Endothelial cell of umbilical vein (primary cell): ENCODE measurements at places on chromosomes 1 and 21. TPM values are rescaled to one million over a fixed set of nuclear protein-coding genes. Genes with fewer than 3 reads are reported as not detected.

The TEDDM1 gene
- polyA plus RNA-seq: not detected in 2 replicates

The OR10Z1 gene
- polyA plus RNA-seq: not detected in 2 replicates

The DNTTIP2 gene
- 3.9 and 8.0 TPM in 2 replicates for polyA plus RNA-seq

The ACKR1 gene
- polyA plus RNA-seq: 1.3 and 1.4 TPM in 2 replicates

The TARBP1 gene
- polyA plus RNA-seq: 17.3 and 20.4 TPM in 2 replicates

The OR2T33 gene
- not detected in 2 replicates for polyA plus RNA-seq

The KCNQ4 gene
- 0.06 TPM in 2 replicates for polyA plus RNA-seq

The EVA1C gene
- 22.8 and 29.8 TPM in 2 replicates for polyA plus RNA-seq

The EPHB2 gene
- polyA plus RNA-seq: 46.0 and 50.8 TPM in 2 replicates

The TMIGD3 gene
- 0.07 and 0.24 TPM in 2 replicates for polyA plus RNA-seq

The GPR25 gene
- polyA plus RNA-seq: not detected in 2 replicates

The FAM78B gene
- polyA plus RNA-seq: 0.02 and 0.10 TPM in 2 replicates

The ABCA4 gene
- 2.3 and 2.5 TPM in 2 replicates for polyA plus RNA-seq

The PYHIN1 gene
- not detected in 2 replicates for polyA plus RNA-seq

The SGIP1 gene
- 30.4 and 30.9 TPM in 2 replicates for polyA plus RNA-seq

The C1QTNF12 gene
- polyA plus RNA-seq: 0.67 and 1.0 TPM in 2 replicates

The AMY2B gene
- 0.53 and 1.0 TPM in 2 replicates for polyA plus RNA-seq

- no peak for DNase-seq
Measured at GRCh38 chr1:96060621-96061020, 661.0 kb upstream of the PTBP2 start.

DNA sequence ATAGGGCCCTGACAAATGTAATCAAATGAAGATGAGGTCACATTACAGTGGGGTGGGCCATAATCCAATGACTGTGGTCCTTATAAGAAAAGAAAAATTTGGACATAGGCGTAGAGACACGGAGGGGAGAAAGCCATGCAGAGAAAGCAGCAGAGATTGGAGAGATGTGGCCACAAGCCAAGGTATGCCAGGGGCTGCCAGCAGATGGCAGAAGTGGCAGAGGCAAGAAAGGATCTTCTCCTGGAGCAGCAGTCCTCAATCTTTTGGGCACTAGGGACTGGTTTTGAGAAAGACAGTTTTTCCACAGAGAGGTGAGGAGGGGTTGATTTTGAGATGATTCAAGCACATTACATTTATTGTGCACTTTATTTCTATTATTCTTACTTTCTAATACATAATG, 355.1 kb downstream of the NPHP4 start:
- DNase-seq: no peak

DNA sequence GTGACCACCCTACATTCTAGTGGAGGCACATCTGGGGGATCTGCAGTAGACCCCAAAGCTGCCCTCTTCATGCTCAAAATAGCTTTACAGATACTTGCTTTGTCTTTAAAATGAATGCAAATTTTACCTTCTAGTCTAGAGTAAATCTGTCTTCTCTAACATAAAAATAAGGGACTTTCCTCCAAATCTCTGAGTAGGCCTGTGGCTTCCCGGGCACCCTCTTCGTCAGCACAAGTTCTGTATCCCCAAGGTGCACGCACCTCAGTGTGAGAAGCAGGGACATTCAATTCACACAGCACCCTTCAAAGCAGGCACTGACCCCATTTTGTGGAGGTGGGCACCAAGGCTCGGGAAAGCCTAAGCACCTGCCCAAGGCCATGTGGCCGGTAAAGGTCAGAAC, 19.0 kb downstream of the MEF2D start:
- no peak for DNase-seq

GRCh38 chr21:42461185-42461520, 34.9 kb downstream of the RSPH1 start:
- DNase-seq: no peak

GRCh38 chr1:212007886-212008285, 27.5 kb downstream of the INTS7 start:
- DNase-seq: no peak

- peak; percentile 24 for DNase-seq
Measured at GRCh38 chr1:215523906-215524305, 43.2 kb upstream of the KCTD3 start.

DNA sequence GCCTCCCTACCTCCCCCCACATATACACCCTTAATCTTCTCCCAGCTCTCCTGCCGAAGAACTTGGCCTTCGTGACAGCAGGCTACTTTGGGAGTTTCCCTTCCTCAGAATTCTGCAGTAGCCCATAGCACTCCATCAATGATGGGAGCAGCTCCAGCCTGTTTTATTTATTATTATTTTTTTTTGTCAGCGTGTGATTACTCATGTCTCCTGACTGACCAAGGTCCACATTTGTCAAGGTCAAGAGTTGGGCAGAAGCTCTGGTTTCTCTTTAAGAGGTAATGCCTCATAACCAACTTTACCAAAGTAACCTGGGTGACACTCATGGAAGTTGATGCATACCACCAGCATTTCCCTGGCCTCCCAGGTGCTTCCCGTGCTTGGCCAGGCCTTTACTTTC, 125.4 kb downstream of the ZZZ3 start:
- no peak for DNase-seq

- no peak for DNase-seq
Measured at GRCh38 chr1:81114191-81114590, 686.5 kb upstream of the ADGRL2 start.

DNA sequence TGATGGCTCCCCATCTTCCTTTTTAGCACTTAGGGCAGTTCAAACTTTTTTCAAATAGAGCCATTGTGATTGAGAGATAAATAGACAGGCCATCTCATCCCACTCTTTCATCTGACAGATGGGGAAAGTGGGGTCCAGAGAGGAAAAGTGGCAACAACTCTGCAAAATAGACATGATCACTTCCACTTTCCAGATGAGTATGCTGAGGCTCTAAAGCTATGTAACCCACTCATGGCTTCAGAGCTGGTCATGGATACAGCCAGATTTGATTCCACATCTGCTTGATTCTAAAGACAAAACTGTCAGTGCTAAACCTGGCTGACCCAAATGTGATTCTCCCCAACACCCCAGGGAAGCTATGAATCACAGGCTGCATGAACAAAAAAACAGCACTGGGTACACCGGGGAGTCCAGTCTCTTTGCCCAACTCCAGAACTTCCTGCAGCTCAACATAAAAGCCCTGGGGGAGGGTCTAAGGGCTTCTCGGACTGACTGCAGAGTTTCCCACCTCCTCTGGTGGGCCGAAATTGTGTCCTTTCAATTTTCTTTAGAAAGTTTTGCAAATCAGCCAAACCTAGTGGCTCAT, 59.3 kb downstream of the PLPP3 start:
- no peak for DNase-seq

- peak; percentile 55 for DNase-seq
Measured at GRCh38 chr1:205484985-205485967, 19.2 kb upstream of the CDK18 start.

DNA sequence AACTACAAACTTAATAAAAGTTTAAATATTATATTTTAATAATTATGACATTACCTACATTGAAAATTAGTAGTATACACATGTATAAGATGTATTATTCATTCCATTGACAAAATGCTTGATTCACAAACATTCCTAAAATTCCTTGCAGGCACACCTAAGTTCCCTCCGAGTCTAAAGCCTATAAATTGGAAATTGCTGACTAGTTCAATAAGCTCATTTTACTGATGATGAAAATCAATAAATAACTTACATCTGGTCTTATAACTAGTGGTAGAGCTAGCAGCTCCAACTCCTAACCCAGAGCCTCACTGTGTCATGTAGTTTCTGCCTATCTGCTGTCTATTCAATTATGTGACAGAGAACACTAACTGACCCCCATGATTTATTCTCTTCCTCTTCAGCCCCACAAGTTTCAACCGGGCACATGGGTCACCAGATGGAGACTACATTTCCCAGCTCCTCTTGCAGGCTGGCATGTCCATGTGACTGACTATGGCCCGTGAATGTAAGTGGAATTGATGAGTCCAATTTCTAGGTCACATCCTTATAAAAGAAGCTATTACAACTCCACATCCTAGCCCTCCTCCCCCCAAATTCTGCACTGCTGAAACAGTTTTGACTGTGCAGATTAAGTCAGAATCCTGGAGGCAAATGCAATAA, 29.6 kb upstream of the LRRC8D start:
- DNase-seq: no peak

- DNase-seq: peak; percentile 67
Measured at GRCh38 chr1:51877434-51878307, 856 bp downstream of the NRDC start.

DNA sequence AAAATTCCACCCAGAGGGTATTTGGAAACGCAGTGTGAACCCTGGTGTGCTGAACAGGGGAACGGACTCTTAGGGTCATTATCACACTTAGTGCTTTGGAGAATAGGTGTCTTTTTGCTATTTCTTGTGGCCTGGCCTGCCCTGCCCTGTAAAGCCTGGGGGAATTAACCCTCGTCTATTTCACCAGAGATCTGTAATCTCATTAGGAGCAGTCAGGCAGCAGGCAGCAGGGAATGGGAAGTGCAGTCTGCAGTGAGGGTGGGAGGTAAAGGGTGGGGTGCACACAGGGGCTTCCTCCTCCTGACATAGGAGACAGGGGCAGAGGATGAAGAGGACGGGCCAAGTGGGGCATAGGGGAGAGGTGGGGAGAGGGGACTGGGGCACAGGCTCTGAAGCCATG, 1.1 kb upstream of the SLC1A7 start:
- no peak for DNase-seq

GRCh38 chr1:114112775-114113174, 40.9 kb downstream of the SYT6 start:
- DNase-seq: no peak

- no peak for DNase-seq
Measured at GRCh38 chr1:233282582-233282886, 13.0 kb downstream of the PCNX2 start.

DNA sequence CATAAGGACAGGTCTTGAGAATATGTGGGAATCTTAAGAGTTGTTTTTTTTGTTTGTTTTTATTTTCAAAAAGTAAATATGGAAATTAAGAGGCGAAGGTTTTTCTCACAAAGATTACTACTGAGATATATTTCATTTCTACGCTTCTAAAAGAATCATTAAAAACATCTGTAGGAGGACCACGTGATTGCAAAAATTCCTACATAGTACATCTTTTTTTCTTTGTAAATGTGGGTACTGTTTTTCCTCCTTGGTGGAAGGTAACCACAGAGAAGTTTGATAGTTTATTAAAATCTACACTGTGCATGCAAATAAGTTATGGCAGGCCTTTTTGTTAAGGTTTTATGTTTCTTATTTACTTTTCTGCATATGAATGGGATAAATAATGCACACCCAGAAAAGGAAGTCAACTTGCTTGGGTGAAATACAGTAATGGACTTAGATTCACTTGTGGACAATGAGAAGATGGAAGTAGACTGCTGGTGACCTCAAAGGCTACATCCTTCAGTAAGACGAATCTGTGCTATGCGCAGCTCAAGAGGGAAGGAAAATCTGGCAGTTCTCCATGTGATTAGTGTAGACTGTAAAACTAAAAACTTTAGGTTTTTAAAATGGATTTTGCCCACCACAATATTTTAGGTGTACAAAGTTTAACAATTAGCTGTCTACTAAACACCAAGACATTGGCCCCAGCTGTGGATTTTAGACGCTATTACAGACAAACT, 2.0 kb downstream of the AK5 start:
- DNase-seq: peak; percentile 12

- no peak for DNase-seq
Measured at GRCh38 chr1:159839116-159839849, 12.6 kb downstream of the SLAMF8 start.

DNA sequence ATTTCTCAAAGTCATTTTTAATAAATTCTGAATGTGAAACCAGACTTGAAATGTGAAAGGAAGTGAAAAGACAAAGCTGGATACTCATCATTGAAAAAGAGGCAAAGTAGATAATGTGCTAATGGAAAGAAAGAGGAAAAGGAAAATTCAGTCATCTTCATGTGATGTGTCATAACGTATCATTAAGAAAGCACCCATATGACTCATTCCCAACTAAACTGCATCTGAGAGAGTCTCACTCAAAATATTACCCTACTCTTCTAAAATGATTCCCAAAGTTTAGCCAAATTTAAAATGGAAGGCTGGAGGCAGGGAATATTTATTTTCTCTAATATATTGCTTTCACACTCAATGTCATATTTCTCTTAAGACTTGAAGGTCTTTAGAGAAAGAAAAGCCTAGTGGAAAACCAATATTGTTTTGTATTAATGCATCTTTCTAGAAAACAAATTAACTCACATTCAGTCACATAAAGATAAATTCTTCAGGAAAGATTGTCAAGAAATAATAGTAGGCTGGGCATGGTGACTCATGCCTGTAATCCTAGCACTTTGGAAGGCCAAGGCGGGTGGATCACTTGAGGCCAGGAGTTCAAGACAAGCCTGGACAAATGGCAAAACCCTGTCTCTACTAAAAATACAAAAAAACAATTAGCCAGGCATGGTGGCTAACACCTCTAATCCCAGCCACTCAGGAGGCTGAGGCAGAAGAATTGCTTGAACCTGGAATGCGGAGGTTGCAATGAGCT, 129.9 kb downstream of the SLC30A10 start:
- DNase-seq: no peak

- peak; percentile 58 for DNase-seq
Measured at GRCh38 chr1:89454845-89455521, 69.6 kb upstream of the LRRC8B start.

GRCh38 chr1:38834937-38835827, 24.4 kb downstream of the RRAGC start:
- DNase-seq: peak; percentile 77

GRCh38 chr1:15212954-15213291, 34.1 kb upstream of the FHAD1 start:
- no peak for DNase-seq

GRCh38 chr1:56062625-56063024, 516.7 kb downstream of the PLPP3 start:
- no peak for DNase-seq

GRCh38 chr1:169550294-169550693, 36.0 kb downstream of the F5 start:
- DNase-seq: peak; percentile 58

- no peak for DNase-seq
Measured at GRCh38 chr1:63968663-63969440, 195.0 kb downstream of the ROR1 start.

DNA sequence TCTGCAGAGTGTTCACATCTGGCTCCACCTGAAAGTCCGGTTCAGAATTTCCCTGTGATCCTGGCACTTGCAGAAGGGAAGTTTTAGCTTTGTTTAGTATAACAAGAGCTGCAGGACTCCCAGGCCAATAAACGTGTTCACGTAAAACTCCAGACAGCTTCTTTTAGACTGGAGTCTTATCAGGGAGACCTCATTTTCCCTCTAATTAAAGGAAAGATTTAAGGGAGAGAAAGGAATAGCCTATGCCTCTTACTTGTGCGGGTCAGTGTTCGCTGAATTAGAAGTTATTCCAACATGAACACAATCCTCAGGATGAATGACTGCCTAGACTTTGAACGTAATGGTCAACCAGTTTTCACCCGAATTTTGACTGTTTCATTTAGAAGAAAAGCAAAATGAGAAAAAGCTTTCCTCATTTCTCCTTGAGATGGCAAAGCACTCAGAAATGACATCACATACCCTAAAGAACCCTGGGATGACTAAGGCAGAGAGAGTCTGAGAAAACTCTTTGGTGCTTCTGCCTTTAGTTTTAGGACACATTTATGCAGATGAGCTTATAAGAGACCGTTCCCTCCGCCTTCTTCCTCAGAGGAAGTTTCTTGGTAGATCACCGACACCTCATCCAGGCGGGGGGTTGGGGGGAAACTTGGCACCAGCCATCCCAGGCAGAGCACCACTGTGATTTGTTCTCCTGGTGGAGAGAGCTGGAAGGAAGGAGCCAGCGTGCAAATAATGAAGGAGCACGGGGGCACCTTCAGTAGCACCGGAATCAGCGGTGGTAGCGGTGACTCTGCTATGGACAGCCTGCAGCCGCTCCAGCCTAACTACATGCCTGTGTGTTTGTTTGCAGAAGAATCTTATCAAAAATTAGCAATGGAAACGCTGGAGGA, 202.1 kb upstream of the SGIP1 start:
- peak; percentile 97 for DNase-seq
